ENCODE measurements at places on chromosomes 2 and 18. TPM values are rescaled to one million over a fixed set of nuclear protein-coding genes. Genes with fewer than 3 reads are reported as not detected.

- DNase-seq = no peak
Measured at GRCh38 chr2:76169276-76170008, 458.7 kb upstream of the GCFC2 start.

GRCh38 chr2:231016566-231017230, 20.6 kb upstream of the C2orf72 start:
- DNase-seq = no peak

DNA sequence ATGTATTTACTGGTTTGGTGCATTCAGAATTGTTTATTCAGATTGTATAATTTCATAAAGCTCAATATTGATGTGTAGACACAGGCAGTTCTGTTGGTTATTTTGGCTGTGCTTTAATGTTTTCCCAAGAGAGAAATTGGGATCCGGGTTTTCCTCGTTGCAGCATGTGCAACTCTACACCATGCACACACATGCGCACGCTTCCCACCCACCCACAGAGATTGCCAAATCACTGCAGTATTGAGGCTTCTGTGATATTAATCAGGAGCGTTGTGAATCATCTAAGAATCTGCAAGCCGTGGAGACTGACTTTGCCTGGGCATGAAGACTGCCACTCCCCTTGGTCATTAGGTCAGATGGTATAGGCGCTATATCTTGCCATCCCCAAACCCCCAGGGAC, 571.5 kb downstream of the SLC4A3 start:
- no peak for DNase-seq

GRCh38 chr18:50563376-50563775, 3.5 kb downstream of the MAPK4 start:
- DNase-seq = no peak

The PIEZO2 gene
- 40.3 TPM for total RNA-seq

The SANBR gene
- 16.2 TPM for total RNA-seq
